ENCODE measurements at places on chromosomes 7 and 10. TPM values are rescaled to one million over a fixed set of nuclear protein-coding genes. Genes with fewer than 3 reads are reported as not detected.

DNA sequence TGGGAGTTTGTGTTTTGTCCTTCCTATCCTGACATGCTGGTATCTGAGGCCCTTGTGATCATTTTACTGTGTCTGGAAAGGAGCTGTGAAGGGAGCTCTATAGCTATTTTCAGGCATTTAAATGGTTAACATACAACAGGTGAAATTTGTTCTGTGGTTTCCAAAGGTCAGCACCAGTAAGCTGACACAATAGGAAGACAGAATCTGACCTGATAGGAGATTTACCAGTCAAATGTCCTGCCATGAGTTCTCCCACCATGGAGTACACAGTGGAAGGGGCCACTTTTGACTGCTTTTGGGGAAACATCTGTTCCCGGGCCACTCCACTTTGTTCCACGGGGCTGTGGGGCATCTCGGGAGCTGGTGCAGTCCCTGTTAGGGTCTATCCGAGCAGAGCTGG, 17.6 kb downstream of the FKBP6 start:
- H3K36me3 ChIP-seq = no peaks in the 10 kb centered on the region
- H3K4me3 ChIP-seq = no peak overlapping the region
- DNase-seq = no peak
- peaks cover 3% of the 10 kb centered on the region for H3K4me1 ChIP-seq
- no peaks in the 10 kb centered on the region for H3K27me3 ChIP-seq

GRCh38 chr7:34758111-34758601, 100.1 kb downstream of the NPSR1 start:
- no peaks in the 10 kb centered on the region for H3K36me3 ChIP-seq
- no peak overlapping the region for H3K4me3 ChIP-seq
- no peak overlapping the region for H3K27ac ChIP-seq
- H3K27me3 ChIP-seq = no peaks in the 10 kb centered on the region
- DNase-seq = no peak

- no peaks in the 10 kb centered on the region for H3K4me1 ChIP-seq
- H3K27me3 ChIP-seq = no peaks in the 10 kb centered on the region
- no peaks in the 10 kb centered on the region for H3K36me3 ChIP-seq
- DNase-seq = no peak
Observed at GRCh38 chr7:32155712-32156111, 85.5 kb upstream of the PDE1C start.

GRCh38 chr10:64518456-64518855, 997.3 kb downstream of the REEP3 start:
- no peaks in the 10 kb centered on the region for H3K4me1 ChIP-seq
- H3K36me3 ChIP-seq = no peaks in the 10 kb centered on the region
- H3K27ac ChIP-seq = no peak overlapping the region
- no peak for DNase-seq
- H3K27me3 ChIP-seq = no peaks in the 10 kb centered on the region

DNA sequence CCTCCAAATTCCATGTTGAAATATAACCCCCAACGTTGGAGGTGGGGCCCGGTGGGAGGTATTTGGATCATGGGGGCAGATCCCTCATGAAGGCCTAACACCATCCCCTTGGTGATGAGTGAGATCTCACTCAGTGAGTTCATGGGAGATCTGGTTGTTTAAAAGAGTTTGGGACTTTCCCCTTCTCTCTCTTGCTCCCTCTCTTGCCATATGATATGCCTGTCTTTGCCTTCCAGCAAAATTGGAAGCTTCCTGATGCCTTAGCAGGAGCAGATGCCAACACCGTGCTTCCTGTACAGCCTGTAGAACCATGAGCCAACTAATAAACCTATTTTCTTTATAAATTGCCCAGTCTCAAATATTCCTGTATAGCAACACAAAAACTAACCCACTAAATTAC, 55.7 kb upstream of the CDK1 start:
- no peaks in the 10 kb centered on the region for H3K36me3 ChIP-seq
- no peak for DNase-seq
- H3K27ac ChIP-seq = no peak overlapping the region
- H3K4me1 ChIP-seq = no peaks in the 10 kb centered on the region
- peaks cover 3% of the 10 kb centered on the region for H3K27me3 ChIP-seq

- H3K4me3 ChIP-seq = no peak overlapping the region
- no peak for DNase-seq
- no peak overlapping the region for H3K27ac ChIP-seq
Observed at GRCh38 chr7:131564640-131565039, 8.2 kb upstream of the PODXL start.

- H3K36me3 ChIP-seq = no peaks in the 10 kb centered on the region
- no peaks in the 10 kb centered on the region for H3K27me3 ChIP-seq
- no peak for DNase-seq
Observed at GRCh38 chr10:29878492-29878891, 180.9 kb downstream of the JCAD start.

AZGP1 gene
- total RNA-seq = not detected

NEBL gene
- total RNA-seq = 2.5 TPM

MYL7 gene
- 2.6 TPM for total RNA-seq

NPY gene
- total RNA-seq = not detected

SPDYE2B gene
- not detected for total RNA-seq

Data from gastrocnemius medialis (tissue), 4 donors.